Fibroblast of lung (primary cell): ENCODE measurements at places on chromosomes 13 and 19.
A peak's percentile ranks its signal among the peaks of the same experiment; 100 is the strongest.

- peak; percentile 28 for DNase-seq
- H3K4me3 ChIP-seq = no peak overlapping the region
- H3K27me3 ChIP-seq = no peaks in the 10 kb centered on the region
- peaks cover 14% of the 10 kb centered on the region for H3K36me3 ChIP-seq
Measured at GRCh38 chr19:38384209-38385027, 3.4 kb downstream of the GGN start.

- no peak overlapping the region for H3K4me3 ChIP-seq
- no peak overlapping the region for H3K27ac ChIP-seq
- peak; percentile 43 for DNase-seq
- peaks cover 21% of the 10 kb centered on the region for H3K27me3 ChIP-seq
- no peaks in the 10 kb centered on the region for H3K4me1 ChIP-seq
Measured at GRCh38 chr13:51213173-51213728, 8.9 kb upstream of the FAM124A start.

DNA sequence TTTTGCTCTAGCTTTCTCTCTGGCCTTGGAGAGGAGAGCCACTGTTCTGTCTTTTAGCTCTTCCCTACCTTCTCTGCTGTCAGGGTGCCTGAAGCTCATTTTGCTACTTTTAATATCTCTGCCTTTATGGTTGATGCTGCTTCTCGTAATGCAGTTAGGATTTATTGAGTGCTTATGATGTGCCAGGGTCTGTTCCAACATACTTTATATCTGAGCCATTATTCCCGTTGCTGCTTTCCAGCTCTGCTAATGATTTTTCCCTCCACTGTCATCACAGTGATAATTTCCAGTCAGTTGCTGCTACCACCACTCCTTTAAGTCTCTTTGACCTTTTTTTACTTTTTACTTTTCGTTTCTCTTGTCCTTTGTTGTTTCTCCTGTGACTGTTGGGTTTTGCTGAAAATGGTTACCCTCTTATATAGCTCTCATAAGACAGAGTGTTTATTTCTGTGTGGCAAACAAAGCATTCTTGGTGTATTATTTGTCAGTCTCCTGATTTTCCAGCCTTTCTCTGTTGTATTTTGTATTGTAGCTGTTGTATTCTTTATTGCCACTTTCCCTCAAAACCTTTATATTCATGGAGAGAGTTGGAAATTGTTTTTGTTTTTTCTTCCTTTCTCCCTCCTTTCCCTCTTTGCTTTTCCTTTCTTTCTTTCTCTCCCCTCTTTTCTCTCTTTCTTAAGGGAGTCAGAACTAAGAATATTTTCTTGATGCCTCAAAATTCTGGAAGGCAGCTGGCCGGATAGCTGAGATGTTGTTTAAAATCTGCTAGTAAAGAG lies 37.4 kb downstream of the COG6 start:
- H3K4me3 ChIP-seq = peak overlapping the region; percentile 15
- no peaks in the 10 kb centered on the region for H3K27me3 ChIP-seq
- DNase-seq = peak; percentile 45
- peaks cover 2% of the 10 kb centered on the region for H3K4me1 ChIP-seq
- peak overlapping the region; percentile 23 for H3K27ac ChIP-seq

DNA sequence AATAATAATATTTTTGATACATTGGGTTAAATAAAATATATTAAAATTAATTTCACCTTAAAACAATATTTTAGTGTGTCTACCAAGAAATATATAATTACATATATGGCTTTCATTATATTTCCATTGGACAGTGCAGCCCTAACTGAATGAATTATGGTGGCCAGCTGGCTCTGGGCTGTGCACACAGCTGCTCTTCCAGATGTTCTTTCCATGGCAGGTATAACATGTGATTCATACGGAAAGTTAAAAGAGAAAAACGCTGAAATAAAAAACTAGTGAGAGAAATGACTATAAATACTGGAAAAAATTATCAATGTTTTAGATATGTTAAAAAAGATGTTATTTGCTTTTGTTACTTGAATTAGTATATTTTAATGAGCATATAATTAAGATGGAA lies 216.3 kb downstream of the RGCC start:
- H3K27ac ChIP-seq = no peak overlapping the region
- no peak overlapping the region for H3K4me3 ChIP-seq
- H3K4me1 ChIP-seq = no peaks in the 10 kb centered on the region

DNA sequence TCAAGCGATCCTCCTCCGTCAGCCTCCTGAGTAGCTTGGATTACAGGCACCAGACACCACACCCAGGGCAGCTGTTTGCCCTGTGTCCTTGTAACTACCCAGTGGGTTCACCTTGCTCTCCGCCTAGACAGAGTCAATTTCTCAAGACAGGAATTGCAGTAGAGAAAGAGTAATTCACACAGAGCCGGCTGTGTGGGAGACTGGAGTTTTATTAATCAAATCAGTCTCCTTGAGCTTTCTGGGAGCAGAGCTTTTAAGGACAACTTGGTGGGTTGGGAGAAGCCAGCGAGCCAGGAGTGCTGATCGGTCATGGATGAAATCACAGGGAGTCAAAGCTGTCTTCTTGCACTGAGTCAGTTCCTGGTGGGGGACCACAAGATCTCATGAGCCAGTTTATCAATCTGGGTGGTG lies 20.6 kb upstream of the ADGRE1 start:
- no peaks in the 10 kb centered on the region for H3K36me3 ChIP-seq
- H3K27me3 ChIP-seq = no peaks in the 10 kb centered on the region
- no peak overlapping the region for H3K27ac ChIP-seq
- DNase-seq = no peak
- H3K4me1 ChIP-seq = no peaks in the 10 kb centered on the region
- no peak overlapping the region for H3K4me3 ChIP-seq

DNA sequence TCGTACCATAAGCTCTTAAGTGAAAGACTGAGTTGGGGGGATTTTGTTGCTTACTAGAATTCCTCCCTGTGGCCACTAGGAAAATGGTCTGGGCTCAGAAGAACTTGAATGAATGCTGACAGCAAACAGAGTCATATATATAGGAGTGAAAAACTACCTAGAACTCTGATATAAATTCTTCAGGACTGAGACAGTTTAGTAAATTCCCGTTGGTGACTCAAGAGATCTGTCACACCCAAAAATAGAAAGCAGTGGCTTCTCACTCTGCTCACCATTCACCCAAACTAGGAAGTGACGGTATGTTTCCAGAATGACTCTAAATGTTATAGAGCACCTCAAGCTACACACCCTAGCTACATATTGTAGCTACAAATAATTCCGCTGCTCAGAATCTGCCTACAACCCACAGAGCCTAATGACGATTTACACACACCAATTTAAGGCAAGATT lies 116.2 kb downstream of the TBC1D4 start:
- peak; percentile 52 for DNase-seq
- H3K27ac ChIP-seq = peak overlapping the region; percentile 63
- no peaks in the 10 kb centered on the region for H3K36me3 ChIP-seq

DNA sequence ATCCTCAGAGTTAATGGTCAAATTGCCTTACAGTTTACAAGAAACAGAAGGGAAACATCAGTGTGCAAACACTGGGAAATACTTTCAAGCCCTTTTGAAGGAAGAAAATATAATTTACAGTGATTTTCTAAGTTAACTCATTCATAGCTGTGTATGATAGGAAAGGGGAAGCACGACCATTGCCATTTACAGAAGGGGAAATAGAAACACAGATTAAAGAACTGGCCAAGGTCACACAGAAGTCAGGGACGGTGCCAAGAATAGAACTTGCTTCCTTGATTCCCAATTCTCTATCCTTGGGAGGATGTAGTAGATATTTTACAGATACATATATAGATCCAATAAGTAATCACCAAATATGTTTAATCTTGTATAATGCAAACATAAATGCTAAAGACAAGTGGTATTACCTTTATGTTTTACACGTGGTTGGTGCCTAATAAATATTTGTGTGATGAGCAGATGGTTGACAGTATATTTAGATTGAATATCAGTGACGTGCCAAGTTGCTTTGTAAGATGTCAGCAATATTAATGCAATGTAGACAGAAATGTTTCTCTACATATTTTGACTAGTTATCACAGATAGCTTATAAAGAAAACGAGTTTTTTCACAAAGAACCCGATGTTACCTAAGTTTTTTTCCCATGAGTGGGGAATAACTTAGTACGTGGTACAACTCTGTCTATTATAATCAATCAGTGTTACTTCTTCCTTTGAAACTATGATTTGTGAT lies 73.1 kb downstream of the FLT1 start:
- no peaks in the 10 kb centered on the region for H3K4me1 ChIP-seq
- H3K27me3 ChIP-seq = no peaks in the 10 kb centered on the region
- no peak for DNase-seq

GRCh38 chr13:24263632-24264031 lies 45.7 kb upstream of the C1QTNF9 start:
- H3K4me1 ChIP-seq = no peaks in the 10 kb centered on the region
- no peaks in the 10 kb centered on the region for H3K36me3 ChIP-seq
- no peak overlapping the region for H3K27ac ChIP-seq
- DNase-seq = peak; percentile 69
- no peaks in the 10 kb centered on the region for H3K27me3 ChIP-seq

DNA sequence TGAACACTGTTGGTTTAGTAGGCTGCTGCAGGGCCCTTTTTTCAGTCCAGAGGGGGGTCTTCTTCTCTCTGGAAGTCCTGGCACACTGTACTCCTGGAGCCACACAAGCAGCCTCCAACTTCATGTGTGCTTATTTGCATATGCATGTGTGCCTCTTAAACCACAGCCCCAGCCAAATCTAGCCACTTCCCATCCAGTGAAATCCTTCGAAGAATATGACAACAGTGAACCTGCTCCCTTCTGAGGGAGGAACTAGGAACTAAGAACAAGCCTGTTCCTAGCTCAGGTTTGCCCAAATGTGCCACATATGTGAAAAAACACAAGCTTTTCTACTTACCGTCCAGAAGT lies 348.5 kb downstream of the FOXO1 start:
- DNase-seq = no peak
- no peak overlapping the region for H3K27ac ChIP-seq
- H3K4me1 ChIP-seq = no peaks in the 10 kb centered on the region

DNA sequence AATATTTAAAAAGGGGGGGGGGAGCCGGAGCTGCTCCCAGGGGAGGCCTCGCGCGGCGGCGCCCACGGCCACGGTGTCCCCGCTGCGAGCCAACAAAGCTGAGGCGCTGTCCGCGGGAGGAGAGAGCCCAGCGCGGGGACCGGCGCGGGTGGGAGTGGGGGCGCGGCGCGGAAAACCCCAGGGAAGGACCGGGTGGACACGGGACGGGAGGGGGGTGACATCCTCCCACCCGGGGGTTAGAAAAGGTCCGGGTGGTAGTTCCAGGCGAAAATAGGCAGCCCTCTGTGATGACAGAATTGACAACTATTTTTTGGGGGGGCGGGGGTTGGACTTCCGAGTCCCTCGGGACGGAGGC lies 11.1 kb upstream of the SOX1 start:
- peaks cover 44% of the 10 kb centered on the region for H3K27me3 ChIP-seq
- H3K36me3 ChIP-seq = no peaks in the 10 kb centered on the region
- no peak for DNase-seq
- H3K4me1 ChIP-seq = no peaks in the 10 kb centered on the region
- H3K4me3 ChIP-seq = no peak overlapping the region

DNA sequence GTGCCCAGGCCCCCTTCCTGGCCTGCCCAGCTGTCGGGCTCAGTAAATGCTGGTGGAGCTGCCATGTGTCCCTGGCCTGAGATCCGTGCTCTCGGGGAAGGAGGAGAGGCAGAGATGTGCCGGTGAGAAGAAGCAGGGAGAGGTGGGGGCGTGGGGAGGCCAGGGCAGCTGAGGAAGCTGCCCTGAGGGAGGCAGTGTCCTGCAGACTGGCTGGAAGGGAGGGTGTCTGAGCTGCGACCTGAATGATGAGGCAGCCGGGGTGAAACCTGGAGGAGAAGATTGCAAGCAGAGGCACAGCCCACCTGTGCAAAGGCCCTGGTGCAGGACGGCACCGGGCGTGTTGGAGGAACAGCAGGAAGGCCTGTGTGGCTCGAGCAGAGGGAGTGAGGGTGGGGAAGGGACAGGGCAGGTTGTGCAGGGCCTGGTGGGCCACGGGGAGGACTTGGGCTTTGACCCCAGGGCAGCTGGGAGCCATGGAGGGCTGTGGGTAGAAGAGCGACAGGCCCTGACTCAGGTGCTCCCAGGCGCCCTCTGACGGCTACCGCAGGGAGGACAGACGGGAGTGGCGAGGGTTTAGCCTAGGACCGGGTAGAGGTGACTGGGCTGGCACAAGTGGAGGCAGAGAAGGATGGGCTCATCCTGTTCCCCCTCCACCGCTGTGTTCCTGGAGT lies 14.0 kb upstream of the CELF5 start:
- H3K4me1 ChIP-seq = no peaks in the 10 kb centered on the region
- no peak overlapping the region for H3K4me3 ChIP-seq
- DNase-seq = no peak
- H3K36me3 ChIP-seq = peaks cover 8% of the 10 kb centered on the region
